ENCODE measurements at places on chromosomes 3 and 15.

GRCh38 chr3:21435871-21436270, 315.1 kb downstream of the ZNF385D start:
- DNase-seq: no peak

GRCh38 chr15:28944286-28944685, 58.5 kb downstream of the APBA2 start:
- no peak for DNase-seq

DNA sequence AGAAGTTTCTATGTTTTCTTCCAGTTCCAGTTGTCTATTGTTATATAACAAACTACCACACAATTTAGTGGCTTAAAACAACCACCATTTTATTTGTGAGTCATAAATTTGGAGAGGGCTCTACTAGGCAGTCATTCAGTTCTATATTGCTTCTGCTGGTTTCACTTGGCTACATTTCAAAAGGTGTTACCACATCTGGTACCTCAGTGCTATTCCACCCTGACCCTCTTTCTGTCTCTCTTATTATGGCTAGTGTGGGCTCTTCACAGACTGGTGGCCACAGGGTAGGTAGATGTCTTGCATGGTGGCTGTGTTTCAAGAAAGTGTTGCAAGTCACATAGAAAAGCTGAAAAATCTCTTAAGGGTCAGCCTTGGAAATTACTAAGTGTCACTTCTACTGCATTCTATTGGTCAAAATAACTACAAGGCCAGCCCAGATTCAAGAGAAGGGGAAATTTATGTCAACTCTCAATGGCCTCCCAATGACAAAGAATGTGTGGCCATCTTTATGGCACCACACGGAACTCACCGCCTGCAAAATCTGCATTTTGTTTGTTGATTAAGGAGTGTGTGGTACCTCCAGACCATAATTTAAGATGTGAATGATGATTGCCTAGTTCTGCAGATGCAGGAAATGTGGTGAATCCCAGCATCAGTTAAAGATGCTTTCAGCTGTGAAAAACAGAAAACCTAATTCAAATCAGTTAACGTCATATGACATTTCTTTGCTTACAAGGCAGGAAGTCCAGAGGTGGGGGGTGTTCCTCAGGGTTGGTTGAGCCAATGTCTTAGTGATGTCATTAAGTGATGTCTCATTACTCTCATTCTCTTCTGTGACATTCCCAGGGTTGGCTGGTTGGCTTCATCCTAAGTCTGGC, 105.8 kb upstream of the RASGRP1 start:
- DNase-seq: no peak

- no peak for DNase-seq
Observed at GRCh38 chr3:67678665-67679064, 24.3 kb upstream of the SUCLG2 start.

DNA sequence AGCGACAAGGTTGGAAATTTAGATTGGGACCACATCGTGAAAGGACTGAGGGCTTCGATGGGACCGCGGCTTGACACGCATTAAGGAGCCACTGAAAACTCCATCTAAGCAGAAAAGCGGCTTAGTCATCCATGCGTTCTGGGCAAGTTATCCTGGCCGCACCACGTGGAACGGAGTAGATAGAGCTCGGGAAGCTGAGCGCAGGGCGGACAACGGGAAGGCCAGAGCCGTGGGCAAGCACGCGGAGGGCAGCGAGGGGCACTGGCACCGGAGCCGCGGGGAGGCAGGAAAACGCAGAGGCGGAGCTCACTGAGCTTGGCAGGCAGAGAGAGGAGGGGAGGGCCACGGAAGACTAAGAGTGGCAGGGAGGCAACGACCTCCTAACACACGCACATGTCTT, 61.3 kb upstream of the VGLL4 start:
- no peak for DNase-seq

- DNase-seq: no peak
Observed at GRCh38 chr3:111325160-111325718, 216.8 kb upstream of the CD96 start.

DNA sequence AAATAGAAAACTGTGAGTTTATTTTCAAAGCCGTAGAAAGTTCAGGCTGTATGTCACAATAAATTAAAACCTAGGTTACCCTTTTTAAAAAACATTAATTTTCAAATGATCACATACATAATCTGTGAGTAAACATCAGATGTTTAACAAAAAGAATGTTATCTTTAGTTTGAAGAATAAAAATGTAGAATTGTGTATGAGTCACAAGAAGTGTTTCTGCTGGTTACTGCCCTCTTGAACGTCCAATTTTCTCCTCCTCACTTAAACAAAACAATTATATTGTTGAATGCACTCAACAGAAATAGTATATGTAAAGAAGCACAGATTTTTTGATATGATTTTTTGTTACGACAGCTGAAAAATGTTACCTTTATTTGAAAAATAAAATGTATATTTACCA, 855.1 kb downstream of the ROBO1 start:
- DNase-seq: no peak

DNA sequence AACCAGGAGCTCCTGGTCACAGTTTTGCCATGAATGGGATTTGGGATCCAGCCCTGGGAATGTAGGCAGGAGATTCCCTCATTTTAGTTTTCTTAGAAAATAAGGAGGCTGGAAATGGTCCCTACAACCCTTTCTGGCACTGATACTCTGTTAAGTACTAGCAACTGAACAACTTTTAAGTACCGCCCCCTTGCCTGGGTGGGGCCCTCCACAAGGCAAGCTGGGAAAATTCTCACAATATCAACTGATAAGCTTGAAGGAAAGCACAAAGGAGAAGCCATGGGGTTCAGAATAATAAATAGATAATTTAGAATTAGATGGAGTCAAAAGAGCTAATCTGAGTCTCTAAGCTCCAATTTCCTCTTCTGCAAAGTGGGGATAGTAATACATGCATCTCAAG, 4.2 kb upstream of the DGKG start:
- DNase-seq: no peak

DNA sequence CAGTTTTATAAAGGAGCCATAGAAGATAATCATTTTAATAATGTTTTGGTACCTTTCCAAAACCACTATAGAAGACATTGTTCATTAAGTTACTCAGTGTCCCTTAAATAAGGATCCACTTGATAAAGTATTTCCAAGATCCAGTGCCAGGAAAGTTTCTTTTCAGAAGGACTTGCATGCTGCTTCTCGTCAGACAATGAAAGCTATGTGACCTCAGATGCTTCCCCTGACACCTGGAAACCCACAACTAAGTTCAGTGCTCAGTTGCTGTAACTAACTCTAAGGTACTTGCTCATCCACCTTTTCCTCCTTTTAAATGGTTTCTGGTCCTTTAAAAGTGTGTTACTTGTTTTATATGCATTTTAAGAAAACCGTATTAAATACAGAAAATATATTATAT, 7.3 kb downstream of the SSR3 start:
- DNase-seq: no peak

DNA sequence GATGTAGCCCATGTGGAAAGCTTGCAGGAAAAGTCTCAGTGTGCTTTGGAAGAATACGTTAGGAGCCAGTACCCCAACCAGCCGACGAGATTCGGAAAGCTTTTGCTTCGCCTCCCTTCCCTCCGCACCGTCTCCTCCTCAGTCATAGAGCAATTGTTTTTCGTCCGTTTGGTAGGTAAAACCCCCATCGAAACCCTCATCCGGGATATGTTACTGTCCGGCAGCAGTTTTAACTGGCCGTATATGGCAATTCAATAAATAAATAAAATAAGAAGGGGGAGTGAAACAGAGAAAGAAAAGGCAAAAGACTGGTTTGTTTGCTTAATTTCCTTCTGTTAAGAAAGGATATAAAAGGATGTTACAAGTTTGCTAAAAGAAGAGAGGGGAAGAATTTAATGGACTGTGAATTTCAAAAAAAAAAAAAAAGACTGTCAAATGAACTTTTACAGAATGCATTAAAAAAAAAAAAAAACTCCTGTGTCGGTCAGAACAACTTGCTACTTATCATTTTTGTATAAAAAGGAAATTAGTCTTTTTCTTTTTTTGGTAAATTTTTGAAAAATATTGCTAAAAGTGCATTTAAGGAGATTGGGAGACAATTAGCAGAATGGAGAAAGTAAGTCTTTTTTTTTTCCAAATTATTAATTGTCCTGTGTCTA, 7.0 kb downstream of the NR2F2 start:
- DNase-seq: no peak

DNA sequence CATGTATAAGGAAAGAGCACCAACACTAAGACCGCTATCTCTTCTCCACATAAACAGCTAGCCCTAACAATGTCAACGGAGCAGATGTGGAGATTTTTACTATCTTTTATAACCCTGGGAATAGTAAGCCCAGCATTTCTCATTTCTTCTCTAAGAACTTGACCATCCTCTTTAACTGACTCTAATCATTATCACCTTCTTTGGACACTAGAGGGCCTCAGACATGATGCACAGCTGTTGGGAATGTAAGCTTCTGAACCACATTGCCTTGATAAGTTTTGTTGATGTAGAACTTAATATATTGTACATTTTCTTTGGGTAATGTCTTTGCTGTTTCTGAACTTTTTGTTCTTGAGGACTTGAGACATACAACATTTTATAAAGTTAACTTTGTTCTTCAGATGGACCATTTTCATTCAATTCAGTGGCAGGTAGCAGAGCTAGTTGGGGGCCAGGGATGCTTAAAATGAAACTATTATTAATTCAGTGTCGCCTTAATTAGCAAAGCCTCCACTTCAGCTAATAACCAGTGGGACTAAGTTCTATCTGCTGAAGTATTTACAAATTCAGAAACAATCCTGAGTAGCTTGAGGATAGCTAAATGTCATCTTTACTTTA, 9.6 kb upstream of the TAGLN3 start:
- DNase-seq: peak; percentile 52

- no peak for DNase-seq
Observed at GRCh38 chr3:188064831-188065493, 89.0 kb upstream of the LPP start.

GRCh38 chr3:62873451-62873760, 1.8 kb downstream of the CADPS start:
- no peak for DNase-seq

- no peak for DNase-seq
Observed at GRCh38 chr3:105523501-105523900, 156.8 kb downstream of the ALCAM start.

GRCh38 chr3:66620296-66620695, 119.5 kb upstream of the LRIG1 start:
- DNase-seq: no peak

GRCh38 chr3:54126551-54126950, 4.2 kb downstream of the CACNA2D3 start:
- DNase-seq: no peak

GRCh38 chr15:42595626-42596240, 20.3 kb downstream of the STARD9 start:
- DNase-seq: no peak

- DNase-seq: no peak
Observed at GRCh38 chr15:73584699-73585420, 48.3 kb downstream of the NPTN start.

- DNase-seq: peak; percentile 19
Observed at GRCh38 chr3:94336046-94336753, 273.3 kb downstream of the NSUN3 start.

DNA sequence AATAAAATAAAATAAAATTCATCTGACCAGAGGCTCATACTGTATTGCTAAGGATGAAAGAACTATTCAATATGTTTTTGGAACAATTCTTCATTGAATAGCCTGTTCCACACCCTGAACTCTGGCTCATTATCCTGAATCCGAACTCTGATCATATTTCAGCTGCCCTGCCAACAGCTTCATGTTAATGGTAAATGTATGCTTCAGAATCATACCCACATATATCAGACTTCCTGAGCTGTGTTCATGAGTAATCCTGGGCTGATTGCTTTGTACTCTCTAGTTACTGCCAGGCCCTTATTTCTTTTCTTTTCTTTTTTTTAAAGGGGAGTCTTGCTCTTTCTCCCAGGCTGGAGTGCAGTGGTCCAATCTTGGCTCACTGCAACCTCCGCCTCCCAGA, 11.8 kb downstream of the INO80 start:
- DNase-seq: peak; percentile 32

All from foreskin melanocyte (primary cell).